ENCODE measurements at places on chromosomes 5 and 9.

DNA sequence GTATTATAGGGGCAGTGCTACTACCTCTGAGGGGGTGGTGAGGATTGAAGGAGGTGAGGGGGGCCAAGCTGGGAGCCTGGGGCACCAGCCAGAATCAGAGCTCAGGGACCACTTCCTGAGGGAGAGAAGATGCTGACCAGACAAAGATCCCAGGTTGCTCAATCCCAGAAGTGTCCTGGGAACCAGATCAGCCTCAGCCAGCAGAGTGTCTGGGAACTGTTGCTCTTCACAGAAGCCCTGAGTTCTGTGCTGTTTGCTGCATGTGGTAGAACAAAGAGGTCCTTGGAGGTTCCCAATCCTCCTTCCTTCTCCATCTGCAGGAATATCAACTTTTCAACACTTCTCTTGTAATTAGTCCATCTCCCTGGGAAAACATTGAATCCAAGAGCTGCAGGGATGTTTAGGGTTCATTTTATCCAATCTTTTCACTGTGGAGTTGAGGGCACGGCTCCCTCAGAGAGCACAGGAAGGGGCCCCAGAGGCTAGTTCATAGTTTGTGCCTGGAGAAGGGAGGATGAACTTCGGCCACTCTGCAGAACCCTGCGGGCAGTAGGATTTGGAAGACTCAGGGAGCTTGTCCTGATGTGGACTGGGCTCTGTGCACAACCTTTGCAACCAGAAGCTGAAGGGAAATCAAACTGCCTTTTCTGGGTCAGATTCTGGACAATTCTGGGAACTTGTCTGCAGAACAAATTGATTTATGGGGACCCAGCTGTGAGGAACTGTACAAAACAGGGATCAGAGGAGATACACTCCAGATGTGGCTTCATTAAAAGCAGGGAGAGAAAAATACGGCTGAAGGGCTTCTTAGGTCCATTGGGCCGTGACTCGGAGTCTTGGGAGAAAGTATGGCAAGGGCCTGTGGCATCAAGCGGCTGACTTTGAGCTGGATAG, 57.1 kb downstream of the GALNT12 start:
- no peak for DNase-seq

- no peak for DNase-seq
Measured at GRCh38 chr9:130609163-130609562, 29.8 kb downstream of the FUBP3 start.

DNA sequence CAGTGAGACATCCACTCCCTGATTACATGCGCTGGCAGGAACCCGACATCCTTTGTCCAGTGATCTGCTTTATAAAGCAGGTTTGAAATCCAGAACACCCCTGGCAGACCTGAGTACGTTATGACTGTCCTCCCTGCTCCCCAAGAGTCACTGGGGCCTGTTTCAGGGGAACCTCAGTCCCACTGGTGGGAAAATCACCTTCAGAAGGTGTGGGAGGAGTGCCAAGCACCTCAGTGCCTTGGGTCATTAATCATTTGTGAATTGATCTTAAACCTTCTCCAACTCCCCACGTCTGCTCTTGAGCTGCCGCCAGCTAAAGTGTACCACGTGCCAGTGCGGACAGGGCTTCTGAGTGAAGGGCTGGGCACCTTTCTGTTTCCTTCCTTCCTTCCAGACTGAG, 16.2 kb downstream of the SLC6A3 start:
- no peak for DNase-seq

DNA sequence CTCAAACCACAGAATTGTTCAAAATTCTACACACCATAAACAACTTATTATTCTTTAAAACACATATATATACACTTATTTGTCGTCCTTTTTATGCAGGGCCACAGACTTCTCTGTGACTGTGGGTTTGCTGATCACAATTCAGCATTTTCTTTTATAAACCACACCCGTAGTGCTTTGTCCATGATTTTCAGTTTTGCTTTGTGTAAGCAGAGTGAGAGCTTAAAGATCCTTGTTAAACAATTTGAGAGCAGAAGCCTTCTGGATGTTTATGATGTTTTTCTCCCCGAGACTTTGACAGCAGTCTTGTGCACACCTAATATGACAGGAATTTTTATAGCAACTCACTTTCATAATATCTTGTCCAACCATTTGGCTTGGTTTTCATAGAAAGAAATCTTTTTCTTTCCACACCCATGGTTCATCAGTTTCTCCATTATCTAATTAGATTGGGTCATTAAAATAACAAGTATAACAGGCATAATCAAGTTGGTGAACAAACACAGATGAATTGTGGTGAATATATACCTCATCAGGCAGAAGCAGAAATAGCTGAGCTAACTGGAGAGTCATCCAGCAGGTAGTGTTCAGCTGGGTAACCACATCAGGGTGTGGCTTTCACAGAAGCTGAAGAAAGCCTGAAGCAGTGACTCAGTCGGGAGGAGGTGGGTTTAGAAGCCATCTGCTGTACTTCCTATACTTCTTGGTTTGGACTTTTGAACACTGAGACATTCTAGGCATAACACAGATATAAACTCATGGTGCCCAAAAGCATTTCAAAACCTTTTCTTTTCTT, 232.8 kb downstream of the DOCK8 start:
- no peak for DNase-seq

DNA sequence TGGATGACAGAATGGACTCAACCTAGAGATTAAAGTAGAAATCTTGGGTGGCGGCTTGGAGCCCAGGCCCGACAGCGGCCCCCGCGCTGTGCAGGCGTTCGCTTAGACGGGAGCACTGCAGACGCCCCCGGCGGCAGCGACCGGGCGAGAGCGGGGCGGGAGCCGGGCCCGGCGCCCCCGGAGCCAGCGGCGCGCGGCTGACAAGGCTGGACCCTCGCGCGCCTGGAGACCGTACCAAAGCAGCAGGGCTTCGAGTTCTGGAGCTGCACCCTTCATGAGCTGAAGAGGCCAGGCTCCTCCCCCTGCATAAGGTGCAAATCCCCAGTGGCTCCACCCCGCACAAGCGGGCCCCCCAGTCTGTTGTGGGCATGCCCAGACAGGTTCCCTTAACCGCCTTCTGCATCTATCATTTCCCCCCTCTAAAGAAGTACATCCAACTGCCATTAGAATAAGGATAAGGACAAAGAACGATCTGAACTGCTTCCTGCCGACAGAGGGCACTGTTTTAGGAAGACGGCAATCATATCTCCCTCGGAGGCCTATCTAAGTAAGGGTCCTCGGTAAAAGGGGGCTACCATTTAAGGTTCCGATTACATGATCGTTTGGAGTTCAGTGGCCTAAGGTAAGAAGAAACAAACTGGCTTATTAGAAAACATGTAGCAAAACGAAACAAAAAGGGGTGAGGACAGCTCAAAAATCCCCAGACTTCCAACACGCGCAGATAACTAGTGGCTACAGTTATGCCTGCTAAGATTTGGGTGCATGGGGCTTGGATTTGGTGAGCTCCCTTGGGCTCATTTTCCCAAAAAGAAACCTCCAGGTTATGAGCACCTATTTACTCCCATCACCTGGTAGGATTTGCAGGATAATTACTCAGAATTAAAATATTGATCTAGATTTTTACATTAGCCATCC, 66.3 kb downstream of the RGMB start:
- no peak for DNase-seq

- DNase-seq = no peak
Measured at GRCh38 chr9:120538339-120538738, 41.6 kb downstream of the CDK5RAP2 start.

GRCh38 chr9:106920701-106921283, 57.8 kb downstream of the ZNF462 start:
- DNase-seq = no peak

GRCh38 chr9:94851892-94852291, 125.4 kb downstream of the AOPEP start:
- DNase-seq = no peak

All from T-helper 17 cell (primary cell).